ENCODE measurements at places on chromosomes 12 and 14.

DNA sequence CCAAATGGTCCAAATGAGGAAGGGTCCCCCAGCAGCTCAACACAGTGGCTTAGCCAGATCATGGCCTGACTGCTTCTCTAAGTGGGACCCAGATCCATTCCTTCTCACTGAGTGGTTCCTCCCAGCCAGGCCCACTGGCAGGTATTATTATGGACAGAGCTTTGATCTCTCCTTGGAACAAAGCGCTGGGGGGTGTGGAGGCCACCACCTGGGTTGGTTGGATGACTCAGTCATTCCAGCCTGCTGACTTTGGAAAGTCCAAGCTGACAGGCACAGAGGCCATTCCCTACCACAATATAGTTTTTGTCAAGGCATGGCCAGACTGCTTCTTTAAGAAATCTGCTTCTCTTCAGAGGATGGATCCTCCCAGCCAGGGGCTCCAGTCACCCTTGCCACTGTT is 341.1 kb downstream of the BTG1 start:
- DNase-seq = no peak

GRCh38 chr14:91957876-91958313 is 10.4 kb upstream of the FBLN5 start:
- DNase-seq = no peak

DNA sequence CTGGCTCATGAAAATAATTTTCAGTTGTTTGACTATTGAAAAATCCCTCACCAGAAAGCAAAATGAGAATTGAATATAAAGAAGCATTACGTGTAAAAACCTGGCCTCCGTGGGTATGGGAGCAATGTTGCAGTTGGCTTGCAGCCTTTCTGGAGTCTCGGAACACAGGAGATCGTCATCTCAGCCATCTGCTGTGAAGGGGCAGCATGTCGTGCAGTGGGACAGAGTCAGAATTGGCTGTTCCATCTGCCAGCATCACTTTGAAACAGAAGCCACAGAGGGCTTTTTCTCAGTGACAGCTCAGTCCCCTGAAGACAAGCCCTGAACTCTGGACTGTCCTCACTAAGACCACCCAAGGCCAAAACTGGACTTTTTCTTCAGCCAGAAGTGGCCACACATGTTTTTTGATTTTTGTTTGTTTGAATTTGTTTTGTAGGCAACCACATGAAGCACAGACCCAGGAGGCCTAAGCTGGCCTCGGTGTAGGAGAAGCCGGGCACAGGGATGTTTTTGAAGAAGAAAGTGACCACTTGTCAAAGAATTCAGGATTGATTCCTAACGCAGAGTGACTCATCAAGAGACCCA is 170.8 kb upstream of the DYRK2 start:
- DNase-seq = no peak

DNA sequence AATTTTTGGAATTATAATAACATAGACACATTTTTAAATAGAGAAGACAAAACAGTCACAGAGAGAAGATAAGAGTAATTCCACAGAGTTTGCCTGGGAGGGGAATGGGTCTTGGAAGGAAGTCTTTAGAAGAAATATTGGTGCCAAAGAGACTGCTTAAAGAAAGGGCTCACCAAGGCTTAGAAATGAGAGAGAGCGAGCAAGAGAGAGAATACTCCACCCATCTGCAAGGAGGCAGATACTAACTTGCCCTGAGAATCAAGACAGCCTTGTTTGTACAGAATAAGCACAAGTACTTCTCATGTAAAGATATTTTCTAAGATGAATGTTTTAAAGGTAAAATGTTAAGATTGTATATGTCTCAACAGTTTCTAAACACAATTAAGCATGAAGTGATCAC is 165.5 kb downstream of the SLC38A4 start:
- no peak for DNase-seq

- DNase-seq = no peak
Observed at GRCh38 chr12:107091381-107091780, 2.0 kb downstream of the CRY1 start.

- DNase-seq = no peak
Observed at GRCh38 chr14:105123981-105124765, 44.4 kb downstream of the JAG2 start.

DNA sequence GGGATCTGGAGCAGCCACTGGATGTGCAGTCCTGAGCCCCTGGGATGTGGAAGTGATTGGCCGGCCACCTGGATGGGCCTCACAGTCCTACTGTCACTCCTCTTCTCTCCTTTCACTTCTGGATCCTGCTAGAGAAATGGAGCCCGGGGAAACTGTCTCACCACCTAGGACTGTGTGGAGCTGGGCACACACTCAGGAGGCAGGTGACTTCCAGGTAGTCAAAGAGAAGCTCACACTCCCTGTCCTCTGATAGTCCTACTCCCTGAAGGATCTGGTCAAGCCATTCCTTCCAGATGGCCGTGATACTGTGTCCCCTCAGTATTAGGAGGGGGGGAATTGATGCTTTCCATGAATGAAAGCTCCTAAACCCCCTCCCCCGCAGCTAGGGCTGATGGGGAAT is 201.1 kb downstream of the ZFP36L1 start:
- DNase-seq = no peak

DNA sequence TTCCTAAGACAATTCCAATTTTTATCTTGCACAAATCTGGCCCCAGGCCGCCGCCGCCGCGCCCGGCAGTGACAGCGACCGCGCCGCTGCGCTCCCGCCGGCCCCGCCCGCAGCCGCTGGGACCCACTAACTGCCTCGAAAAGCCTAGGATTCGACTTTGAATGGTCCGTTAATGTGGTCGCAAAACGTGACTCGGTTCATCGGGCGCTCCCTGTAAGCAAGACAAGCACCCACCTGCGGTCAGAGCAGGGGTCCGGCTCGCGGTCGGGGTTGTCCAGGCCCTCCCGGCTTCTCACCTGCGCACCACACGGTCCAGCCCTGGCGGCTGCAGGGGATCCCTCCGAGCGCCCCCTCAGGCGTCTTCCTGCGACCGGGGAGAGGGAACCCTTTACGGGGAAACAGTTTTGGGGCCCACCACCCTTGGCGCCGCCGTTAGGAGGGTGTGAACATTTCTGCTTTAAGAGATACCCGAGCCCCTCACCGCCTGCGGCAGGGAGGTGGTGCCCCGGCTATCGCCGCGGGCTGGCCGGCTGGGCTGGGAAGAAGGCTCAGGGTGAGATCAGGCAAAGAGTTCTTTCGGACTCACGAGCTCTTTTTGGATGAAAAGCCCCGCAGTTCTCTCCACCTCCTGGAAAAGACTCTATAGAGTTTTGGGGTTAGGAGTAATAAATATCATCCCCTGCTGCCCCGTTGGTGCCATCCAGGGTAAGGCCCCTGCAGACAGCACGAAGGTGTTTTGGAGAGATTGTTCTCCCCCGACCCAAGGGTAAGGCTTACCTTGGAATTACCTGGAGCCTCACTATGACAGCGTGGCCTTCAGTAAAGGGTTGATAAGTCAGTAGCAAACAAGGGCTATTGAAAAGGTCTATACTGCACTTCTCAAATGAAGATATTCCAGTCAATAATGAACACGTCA is 13.6 kb upstream of the FOXJ2 start:
- DNase-seq = no peak

GRCh38 chr12:89825591-89826449 is 117.2 kb upstream of the ATP2B1 start:
- no peak for DNase-seq

- DNase-seq = no peak
Observed at GRCh38 chr12:75894965-75895754, 136.4 kb downstream of the PHLDA1 start.

- DNase-seq = no peak
Observed at GRCh38 chr14:91158091-91158790, 44.4 kb downstream of the DGLUCY start.

GRCh38 chr14:22202313-22202712 is 386.7 kb downstream of the DAD1 start:
- DNase-seq = no peak

DNA sequence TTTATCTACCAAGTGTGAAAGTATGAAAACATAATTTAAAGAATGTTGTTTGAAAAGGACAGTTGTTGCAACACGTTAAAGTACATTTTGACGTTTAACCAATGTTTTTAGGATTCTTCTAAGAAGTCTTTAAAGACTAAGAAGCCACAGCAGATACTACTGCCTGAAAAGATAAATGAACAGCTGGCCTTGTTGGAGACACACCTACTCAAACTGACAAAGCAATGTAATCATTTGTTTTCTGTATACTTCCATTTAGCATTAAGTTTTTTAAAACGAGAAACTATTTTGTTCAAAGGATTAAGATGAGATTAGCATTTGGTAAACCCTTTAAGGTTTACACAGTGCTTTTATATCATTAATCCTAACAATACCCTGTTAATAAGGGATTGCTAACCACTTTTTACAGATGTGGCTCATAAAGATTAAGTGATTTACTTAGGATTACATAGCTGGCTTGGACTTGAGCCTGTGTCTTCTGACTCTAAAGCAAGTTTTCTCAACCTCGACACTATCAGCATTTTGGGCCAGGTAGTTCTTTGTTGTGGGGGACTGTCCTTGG is 134.4 kb downstream of the CFAP54 start:
- no peak for DNase-seq

GRCh38 chr14:50319721-50320120 is 7.6 kb downstream of the DMAC2L start:
- no peak for DNase-seq

DNA sequence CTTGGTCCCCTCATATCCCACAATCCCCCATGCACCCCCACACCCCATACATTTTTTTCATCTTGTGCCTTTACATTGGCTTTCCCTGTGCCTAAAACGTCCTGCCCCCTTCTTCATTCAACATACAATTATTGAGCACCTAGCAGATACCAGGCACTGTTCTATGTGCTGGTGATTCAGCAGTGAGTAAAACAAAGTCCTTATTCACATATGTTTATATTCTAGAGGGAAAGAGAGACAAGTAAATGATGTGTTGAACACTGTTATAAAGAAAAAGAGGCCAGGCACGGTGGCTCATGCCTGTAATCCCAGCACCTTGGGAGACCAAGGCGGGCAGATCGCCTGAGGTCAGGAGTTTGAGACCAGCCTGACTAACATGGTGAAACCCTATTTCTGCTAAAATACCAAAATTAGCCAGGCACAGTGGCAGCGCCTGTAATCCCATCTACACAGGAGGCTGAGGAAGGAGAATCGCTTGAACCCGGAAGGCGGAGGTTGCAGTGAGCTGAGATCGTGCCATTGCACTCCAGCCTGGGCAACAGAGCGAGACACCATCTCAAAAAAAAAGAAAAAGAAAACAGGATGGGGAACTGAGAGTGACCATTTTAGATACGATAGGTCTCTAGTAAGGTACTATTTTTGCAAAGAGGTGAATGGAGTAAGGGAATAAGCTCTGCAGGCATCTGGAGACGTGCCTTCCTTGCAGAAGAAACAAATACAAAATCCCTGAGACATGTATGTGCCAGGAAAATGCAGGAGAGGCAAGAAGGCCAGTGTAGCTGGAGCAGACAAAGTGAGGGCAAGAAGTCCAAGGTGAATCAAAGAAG is 12.2 kb downstream of the SLC7A7 start:
- no peak for DNase-seq

DNA sequence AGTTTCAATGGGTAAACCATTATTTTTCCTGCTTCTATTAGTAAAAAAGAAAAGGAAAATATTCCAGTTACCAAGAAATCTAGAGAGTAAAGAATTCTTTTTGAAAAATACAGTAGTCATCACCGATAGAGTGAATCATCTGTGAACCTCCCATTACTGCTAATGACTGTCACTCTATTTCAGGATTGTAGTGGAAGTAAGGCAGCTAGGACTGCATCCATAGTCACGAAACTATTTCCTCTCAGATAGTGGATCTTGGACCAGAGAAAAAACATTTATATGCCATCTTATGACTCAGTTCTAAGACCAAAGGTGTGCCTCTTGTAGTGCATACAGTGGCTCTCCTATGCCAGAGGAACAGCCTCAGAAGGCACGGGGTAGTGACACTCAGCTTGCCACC is 173.9 kb upstream of the PLEKHA5 start:
- DNase-seq = no peak

DNA sequence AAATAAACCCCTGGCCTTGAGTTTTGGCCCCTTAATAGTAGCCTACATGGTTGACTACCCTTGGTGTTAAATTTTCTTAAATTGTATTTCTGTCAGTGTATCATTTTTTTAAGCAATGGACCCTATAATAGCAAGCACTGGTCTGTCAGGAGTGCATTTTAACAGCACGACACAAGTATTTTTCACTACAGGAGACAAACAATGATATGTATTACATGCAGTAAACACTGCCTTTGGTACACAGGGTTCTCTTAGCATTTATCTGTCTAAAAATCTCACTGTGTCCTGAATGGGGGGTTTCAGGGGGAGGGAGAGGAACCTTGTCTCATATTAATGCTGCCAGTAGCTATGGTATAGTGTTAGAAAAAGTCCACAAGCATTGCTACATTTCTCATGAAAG is 18.4 kb downstream of the LMO3 start:
- DNase-seq = no peak
